ENCODE measurements at places on chromosomes 5 and 9.
A peak's percentile ranks its signal among the peaks of the same experiment; 100 is the strongest.

DNA sequence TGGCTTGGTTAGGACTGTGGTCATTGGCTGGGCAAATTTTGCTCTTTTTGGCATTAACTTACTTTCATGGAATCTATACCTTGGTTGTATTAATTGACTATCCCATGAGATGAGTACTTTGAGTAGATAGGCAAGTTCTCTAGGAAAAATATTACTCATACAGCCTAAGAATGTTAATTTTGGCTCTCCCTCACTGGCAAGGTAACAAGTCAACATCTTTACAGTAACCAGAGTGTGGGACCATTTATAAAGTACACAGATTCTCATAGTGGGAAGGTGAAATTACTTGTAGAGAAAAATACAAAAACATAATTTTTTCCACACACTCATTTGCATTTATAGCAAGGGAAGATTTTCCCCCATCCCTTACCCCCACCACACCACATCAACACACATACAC lies 154.6 kb upstream of the ZNF608 start:
- no peak for DNase-seq

DNA sequence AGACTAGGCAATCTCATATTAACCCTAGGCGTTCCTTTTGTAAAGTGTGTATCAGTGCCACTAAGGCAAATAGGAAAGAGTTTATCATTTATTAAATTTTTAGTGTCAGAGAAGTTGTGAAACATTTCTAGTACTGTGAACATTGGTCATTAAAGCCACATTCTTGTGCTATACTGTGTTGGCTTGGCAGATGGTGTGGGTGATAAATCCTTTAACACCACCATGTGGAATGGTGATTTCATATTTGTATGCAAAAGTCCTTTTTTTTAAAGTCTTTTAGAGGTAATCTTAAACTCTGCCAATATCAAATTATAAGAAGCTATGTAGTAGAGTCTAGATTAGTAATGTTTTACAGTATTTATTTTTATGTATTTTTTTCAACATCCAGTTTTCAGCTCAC lies 18.1 kb downstream of the SLC12A2 start:
- DNase-seq = no peak

DNA sequence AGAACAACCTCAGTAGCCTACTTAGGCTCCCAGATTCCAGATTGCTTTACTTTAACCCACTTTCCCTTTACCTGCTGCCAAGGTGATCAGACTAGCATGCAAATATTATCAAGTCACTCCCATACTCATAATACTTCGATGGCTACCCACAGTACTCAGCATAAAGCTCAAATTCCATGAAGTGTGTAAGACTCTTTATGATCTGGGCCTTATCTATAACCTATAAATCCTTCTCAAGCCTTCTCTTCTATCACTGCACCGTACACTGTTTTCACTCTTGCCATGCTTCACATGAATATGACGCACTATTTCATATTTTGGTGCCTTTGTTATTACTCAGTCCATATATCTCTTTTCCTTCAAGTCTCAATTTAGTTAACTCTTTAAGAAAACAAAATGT lies 135.2 kb upstream of the TARS1 start:
- no peak for DNase-seq

DNA sequence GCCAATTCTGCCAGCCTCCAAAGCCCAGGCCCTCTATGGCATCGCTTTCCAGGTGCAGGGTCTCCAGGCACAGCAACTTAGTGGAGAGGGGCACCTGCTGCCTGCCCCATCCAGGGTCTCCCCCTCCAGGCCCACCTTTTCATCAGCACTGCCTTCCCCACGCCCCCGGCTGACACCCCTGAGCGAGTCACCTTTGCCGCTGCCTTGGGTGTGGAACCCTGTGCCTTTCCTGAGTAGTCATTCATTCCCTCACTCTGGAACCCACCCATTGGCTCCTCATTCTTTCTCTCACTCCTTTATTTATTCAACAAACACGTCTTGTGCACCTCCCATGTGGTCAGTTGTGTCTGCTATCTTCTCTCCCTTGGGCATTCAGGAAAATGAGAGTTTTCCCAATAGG lies 14.5 kb upstream of the RPL26L1 start:
- no peak for DNase-seq

- no peak for DNase-seq
Measured at GRCh38 chr5:77080905-77081304, 6.2 kb downstream of the ZBED3 start.

DNA sequence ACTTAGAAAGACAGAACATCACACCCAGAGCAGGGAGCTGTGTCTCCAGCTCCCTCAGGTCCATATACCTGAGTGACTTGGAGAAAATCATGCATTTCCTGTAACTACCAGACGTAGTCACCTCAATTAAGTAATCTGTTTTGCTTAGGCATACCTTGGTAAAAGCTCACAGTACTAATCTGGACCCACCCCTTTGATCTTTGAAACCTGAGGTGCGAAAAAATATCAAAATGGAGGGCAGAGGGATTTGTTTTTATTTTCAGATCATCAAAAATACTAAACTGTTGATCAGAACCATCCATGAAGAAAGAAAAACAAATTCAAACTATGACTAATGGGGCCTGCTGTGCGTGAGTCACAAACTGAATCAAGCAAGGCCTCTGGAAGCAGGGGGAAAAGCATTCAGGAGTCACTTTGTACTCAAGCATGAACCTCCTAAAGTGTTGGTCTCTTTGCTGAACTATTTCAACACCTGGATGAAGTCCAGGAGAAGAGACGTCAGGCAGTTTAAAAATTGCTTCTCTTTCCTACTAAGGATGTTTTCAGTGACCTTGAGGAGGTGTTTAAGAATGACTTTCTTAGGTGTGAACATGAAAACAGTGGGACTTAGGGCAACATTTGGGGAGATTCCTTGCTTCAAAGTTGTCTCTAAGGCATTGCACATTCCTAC lies 76.3 kb downstream of the MUSK start:
- DNase-seq = no peak

GRCh38 chr5:58606064-58606463 lies 23.2 kb downstream of the RAB3C start:
- no peak for DNase-seq

DNA sequence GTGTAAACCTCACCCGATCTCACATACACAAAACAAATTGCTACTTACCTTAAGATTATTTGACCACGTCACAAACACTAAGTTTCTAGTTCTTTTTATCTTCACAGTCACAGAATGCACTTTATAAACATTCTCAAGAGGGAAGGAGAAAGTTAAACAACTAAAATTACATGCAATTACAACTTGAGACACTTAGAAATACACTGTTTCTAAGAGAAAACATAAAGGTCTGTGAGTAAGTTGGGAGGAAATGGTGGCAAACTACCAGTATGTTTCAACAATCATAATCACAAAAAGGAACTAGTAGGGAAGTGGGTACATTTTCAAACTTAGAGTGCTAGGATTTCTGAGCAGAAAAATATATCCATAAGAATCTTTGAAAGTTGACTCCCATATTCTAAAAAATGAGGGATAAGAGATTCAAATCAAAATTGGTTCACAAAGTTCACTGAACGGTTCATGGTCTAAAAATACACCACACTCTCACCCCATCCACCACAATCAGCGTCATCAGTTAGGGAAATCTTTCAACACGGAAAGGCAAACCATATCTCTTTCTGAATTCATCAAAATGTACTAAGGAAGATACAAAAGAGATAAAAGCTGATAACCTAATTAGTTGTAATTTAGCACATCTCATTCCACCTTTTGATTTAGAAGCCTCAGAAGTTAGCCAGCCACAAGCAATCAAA lies 182.6 kb downstream of the BNC2 start:
- no peak for DNase-seq

- DNase-seq = no peak
Measured at GRCh38 chr9:8221462-8221861, 421.9 kb upstream of the DMAC1 start.

GRCh38 chr5:136349029-136349428 lies 16.3 kb downstream of the TRPC7 start:
- DNase-seq = no peak

DNA sequence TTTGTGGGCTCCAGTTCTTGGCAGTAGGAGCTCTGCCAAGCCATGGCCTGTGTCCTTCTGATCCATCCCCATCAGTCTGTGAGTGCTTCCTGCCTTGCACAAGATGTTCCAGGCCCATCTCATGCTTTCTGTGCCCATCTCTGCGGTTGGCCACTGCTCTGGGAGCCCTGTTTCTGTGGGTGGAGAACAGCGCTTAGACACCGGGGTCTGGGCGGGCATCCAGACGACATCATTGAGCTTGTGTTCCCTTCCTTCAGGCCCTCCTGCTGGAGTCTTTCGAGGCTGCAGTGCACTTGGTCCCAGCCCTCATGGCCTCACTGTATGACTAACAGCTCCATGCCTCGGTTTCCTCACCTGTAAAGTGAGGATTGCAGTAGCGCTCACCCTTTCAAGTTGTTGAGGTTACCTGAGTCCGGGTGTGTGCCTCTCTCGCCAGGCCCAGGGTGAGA lies 14.9 kb upstream of the CARD19 start:
- DNase-seq = no peak

- DNase-seq = no peak
Measured at GRCh38 chr9:9078301-9078700, 1278.7 kb upstream of the DMAC1 start.

- DNase-seq = no peak
Measured at GRCh38 chr5:61334868-61335615, 3.0 kb downstream of the ZSWIM6 start.

DNA sequence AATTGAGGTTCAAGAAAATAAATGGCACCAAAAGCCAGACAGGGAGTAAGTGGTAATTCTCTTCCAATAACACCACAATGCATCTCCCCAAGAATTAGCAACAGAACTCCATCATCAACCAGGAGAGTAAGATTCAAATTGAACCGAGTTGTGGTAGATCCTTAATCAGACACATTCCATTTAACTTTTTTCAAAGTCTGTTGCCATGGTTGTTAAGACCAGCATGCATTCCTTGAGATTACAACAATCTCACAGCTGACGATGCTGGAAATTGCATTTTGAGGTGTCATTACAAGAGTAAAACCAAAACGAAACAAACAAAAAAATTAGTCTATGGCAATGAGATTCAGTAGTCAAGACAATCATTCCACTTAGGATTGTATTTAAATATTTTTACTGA lies 78.9 kb upstream of the ZNF462 start:
- DNase-seq = no peak

DNA sequence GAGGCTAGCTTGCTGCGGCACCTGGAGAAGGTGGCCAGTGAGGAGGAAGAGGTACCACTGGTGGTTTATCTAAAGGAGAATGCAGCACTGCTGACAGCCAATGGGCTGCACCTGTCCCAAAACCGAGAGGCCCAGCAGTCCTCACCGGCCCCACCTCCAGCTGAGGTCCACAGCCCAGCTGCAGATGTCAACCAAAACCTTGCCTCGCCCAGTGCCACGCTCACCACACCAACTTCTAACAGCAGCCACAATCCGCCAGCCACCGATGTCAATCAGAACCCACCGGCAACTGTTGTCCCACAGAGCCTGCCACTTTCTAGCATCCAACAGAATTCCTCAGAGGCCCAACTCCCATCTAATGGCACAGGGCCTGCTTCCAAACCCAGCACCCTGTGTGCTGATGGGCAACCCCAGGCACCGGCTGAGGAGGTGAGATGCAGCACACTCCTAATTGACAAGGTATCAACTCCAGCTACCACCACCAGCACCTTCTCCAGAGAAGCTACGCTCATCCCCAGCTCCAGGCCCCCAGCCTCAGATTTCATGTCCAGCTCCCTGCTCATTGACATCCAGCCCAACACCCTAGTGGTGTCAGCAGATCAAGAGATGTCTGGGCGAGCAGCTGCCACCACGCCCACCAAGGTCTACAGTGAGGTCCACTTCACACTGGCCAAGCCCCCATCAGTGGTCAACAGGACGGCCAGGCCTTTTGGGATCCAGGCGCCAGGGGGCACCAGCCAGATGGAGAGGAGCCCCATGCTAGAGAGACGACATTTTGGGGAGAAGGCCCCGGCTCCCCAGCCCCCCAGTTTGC lies 8.0 kb downstream of the SYNPO start:
- DNase-seq = no peak

DNA sequence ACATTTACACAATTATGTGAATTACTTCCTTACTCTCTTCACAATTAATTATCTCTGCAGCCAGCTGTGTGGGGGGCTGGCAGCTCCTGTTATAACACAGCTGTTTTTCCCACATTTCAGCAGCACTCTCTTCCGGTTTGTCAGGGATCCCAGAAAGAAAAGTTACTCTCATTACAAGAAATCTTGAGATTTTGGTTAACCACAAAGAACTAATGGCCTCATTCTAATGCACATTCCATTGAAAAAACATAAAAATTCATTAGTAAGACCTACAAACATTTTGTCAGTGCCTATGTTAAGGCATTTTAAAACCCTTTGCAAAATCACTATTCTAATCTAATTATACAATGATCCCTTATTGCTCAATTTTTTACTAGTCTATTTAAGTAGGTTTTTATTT lies 64.1 kb downstream of the PDE4D start:
- no peak for DNase-seq

DNA sequence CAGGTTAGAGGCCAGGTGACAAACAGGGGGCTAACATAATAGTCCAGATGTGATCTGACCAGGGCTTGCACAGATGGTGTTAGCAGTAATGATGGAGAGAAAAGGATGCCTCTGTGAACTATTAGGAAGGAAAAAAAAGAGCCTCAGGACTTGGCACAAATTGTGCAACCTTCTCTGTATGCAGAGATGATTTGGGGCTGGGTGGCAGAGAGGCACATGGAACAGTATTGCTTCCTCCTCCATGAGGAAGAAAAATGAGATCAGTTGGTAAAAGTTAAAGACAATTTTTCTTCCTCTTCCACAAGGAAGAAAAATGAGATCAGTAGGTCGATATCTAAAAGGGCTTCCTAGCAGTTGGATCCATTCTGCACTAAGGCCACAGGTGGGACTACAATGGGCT lies 13.9 kb upstream of the ANXA6 start:
- no peak for DNase-seq

GRCh38 chr9:84397151-84397728 lies 56.7 kb upstream of the SLC28A3 start:
- DNase-seq = peak; percentile 11

- no peak for DNase-seq
Measured at GRCh38 chr9:73234008-73234360, 82.3 kb downstream of the ANXA1 start.

DNA sequence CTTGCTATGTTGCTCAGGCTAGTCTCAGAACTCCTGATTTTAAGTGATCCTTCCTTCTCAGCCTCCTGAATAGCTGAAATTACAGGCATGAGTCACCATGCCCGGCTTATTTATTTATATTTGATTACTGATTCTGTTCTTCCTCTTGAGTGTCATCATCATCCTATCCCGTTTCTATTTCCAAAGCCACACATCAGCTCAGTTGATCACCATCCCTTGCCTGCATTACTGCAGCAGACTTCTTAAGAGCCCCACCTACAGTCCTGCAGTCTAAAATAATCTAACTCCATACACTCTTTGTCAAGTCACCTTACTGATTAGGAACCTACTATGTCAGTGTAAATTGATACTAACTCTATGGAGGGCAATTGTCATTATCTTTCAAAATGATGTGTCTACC lies 138.9 kb upstream of the RAI14 start:
- no peak for DNase-seq

- no peak for DNase-seq
Measured at GRCh38 chr5:56838409-56839039, 23.2 kb downstream of the MAP3K1 start.

Measured in stimulated activated CD4-positive, alpha-beta T cell treated with anti-CD3 and anti-CD28 coated beads, TNF-alpha, amount 100 ng/mL, for 1 hour (primary cell).